ENCODE measurements at places on chromosomes 7 and 10. TPM values are rescaled to one million over a fixed set of nuclear protein-coding genes. Genes with fewer than 3 reads are reported as not detected.

LRRN3 gene
- 2.1 TPM for polyA plus RNA-seq

CPN1 gene
- not detected for polyA plus RNA-seq

CPEB3 gene
- polyA plus RNA-seq = 0.36 TPM

SFXN3 gene
- polyA plus RNA-seq = 229 TPM

MNX1 gene
- not detected for polyA plus RNA-seq

SLC13A1 gene
- not detected for polyA plus RNA-seq

BPGM gene
- 17.4 TPM for polyA plus RNA-seq

C7orf33 gene
- polyA plus RNA-seq = not detected

TMEM248 gene
- 146 TPM for polyA plus RNA-seq

CALML5 gene
- polyA plus RNA-seq = not detected

ZNF212 gene
- polyA plus RNA-seq = 9.3 TPM

OR13A1 gene
- not detected for polyA plus RNA-seq

ABHD11 gene
- polyA plus RNA-seq = 33.7 TPM

EIF3B gene
- 140 TPM for polyA plus RNA-seq

INTS15 gene
- polyA plus RNA-seq = 39.1 TPM

UPF2 gene
- 6.4 TPM for polyA plus RNA-seq

ASZ1 gene
- not detected for polyA plus RNA-seq

GPNMB gene
- polyA plus RNA-seq = 24.9 TPM

AGFG2 gene
- polyA plus RNA-seq = 16.1 TPM

C1GALT1 gene
- polyA plus RNA-seq = 16.4 TPM

ACSL5 gene
- polyA plus RNA-seq = 0.08 TPM

JCAD gene
- 25.7 TPM for polyA plus RNA-seq

BAMBI gene
- 2.8 TPM for polyA plus RNA-seq

ZC3HAV1L gene
- polyA plus RNA-seq = 9.7 TPM

CXCL12 gene
- polyA plus RNA-seq = 4.7 TPM

MRLN gene
- not detected for polyA plus RNA-seq

HKDC1 gene
- 0.06 TPM for polyA plus RNA-seq

UNCX gene
- not detected for polyA plus RNA-seq

SH2D4B gene
- polyA plus RNA-seq = not detected

IFIT1B gene
- polyA plus RNA-seq = 0.03 TPM

EN2 gene
- polyA plus RNA-seq = 0.02 TPM

FAM131B gene
- 43.6 TPM for polyA plus RNA-seq

PTF1A gene
- not detected for polyA plus RNA-seq

SPACDR gene
- 0.93 TPM for polyA plus RNA-seq
